HCT116 (cell line): ENCODE measurements at places on chromosomes 1 and 21.

GRCh38 chr21:17085707-17086106, 427.1 kb upstream of the CXADR start:
- DNase-seq, result no peak

DNA sequence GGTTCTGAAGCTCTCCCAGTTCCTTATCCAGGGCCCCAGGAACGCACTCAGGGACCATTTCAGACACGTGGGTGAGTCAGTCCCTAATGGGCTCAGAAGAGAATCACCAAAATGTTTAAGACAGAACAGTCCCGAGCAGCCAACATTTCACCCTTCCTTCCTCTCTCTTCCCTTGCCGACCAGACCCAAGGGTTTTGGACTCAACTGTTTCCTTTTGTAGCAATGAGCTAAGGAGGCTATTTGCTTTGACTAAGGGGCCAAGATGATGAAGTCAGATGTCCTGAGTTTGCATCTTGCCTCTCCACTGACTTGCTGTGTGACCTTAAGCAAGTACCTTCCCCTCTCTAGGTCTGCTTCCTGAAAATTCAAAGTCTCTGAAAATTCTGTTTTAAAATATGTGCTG, 472.3 kb upstream of the VAMP3 start:
- DNase-seq, result no peak

- DNase-seq, result no peak
Measured at GRCh38 chr1:152110860-152111514, 4.3 kb downstream of the TCHH start.

GRCh38 chr1:44884746-44885145, 41.7 kb upstream of the PTCH2 start:
- DNase-seq, result no peak

DNA sequence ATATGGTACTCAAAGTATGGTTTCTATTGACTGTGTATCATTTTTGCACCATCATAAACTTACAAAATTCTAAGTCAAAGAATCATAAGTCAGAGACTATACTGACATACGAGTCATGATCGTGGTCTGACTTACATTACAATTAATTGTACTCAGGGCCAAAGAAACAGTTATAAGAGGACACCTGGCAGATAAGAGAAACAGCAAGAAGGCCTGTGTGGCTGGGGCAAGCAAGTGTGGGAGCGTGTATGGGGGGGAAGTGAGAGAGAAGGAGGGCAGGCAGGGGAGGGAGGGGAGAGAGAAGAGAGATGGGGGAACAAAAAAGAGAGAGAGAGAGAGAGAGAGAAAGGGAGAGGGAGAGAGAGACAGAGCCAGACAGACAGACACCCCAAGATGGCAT, 70.9 kb downstream of the RERE start:
- DNase-seq, result no peak

GRCh38 chr21:44294391-44295162, 5.3 kb upstream of the PFKL start:
- no peak for DNase-seq

- no peak for DNase-seq
Measured at GRCh38 chr1:53964109-53964508, 18.0 kb downstream of the LRRC42 start.

DNA sequence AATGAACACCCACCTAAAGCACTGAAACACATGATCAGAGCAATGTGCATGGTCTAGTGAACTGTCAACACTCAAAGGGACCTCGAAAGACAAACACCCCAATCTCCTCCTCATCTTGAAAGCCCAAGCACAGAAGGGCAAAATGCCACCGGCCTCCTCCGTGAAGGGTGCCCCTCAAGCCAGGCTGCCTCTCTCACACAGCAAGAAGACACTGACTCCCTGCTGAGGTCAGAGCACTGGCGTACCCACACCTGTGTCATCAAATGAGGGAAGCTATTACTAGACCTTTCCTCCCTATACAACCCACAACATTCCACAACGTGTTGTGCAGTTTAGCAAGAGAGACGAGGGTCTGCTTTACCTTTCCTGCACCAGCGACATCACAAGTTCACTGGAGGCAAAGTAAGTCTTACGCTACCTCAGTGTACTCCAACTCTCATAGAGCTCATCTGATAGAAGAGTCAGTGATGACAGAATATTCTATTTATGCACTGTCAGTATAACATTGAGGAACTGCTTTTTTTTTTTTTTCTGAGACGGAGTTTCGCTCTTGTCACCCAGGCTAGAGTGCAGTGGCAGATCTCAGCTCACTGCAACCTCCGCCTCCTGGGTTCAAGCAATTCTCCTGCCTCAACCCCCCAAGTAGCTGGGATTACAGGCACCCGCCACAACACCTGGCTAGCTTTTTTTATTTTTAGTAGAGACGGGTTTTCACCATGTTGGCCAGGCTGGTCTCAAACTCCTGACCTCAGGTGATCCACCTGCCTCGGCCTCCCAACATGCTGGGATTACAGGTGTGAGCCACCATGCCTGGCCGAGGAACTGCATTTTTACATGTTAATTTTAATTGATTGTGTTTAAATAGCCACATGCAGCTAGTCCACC, 3.3 kb downstream of the SH3BP5L start:
- no peak for DNase-seq
